OCI-LY7 (cell line): ENCODE measurements at places on chromosomes 7 and 10.
A peak's percentile ranks its signal among the peaks of the same experiment; 100 is the strongest.

DNA sequence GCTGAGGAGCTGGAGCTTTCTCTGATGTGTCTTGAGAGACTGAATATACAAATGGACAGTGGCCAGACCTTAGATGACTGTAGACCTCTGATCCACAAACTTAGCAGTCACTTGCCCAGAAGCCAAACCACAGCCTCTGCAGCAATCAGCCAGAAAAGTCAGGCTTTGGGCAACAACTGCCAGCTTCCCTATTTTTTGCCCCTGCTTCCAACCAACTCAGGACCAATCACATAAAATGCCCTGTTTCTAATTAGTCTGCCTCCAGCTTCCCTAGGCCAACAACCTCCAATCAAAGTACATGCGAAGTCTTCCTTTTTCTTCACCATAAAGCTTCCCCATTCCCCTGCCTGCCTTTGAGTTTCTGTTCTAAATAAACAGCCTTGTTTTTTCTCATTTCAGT, 37.8 kb upstream of the CACUL1 start:
- DNase-seq: no peak

DNA sequence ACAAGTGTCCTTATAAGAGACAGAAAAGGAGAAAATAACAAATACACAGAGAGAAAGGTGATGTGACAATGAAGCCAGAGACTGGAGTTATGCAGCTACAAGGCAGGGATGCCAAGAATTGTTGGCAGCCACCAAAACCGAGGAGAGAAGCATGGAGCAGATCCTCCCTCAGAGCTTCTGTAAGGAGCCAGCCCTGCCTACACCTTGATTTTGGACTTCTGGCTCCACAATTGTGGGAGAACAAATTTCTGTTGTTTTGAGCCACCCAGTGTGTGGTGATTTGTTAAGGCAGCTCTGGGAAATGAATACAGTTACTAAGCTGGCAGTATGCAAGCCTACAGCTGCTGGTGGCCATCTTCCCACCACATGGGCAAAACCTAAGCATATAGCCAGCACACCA, 163.6 kb downstream of the GRM8 start:
- DNase-seq: no peak

DNA sequence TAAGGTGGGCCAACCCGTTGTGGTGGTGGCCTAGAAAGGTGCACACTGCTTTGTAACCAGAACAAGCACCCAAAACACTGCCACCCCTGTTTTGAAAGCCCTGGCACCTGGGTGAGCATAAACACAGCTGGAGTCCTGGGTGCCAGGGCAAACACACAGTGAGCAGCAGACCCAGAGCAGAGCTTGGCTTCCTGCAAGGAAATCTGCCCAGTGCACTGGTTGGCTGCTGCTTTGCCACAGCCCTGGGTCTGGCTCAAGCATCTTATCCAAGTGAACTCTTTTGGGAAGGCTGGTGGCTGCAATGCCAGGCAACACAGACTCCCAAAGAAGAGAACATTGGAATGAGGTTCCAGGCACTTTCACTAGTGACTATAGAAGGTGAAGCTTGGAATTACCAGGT, 145.5 kb upstream of the PDE1C start:
- DNase-seq: no peak

DNA sequence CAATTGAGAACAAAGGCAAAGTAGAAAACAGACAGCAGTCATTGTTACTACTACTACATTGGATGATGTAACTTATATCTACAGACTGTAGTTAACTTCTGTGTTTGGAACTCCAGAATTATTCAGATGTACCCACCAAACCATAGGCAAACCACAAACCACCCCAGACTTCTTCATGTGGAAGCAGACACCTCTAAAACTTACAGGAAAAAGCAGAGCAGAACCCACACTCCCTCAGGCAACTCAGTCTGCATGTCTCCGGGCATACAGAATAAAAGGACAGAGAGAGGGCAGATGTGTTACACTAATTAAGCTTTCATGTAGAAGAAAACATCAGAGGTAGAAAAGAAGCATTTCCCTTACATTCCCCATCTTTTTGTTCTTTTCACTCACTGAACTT, 9.0 kb downstream of the LSM5 start:
- DNase-seq: no peak

GRCh38 chr7:31408140-31408729, 67.7 kb upstream of the NEUROD6 start:
- DNase-seq: no peak

- no peak for DNase-seq
Measured at GRCh38 chr7:42198974-42199668, 37.9 kb downstream of the GLI3 start.

DNA sequence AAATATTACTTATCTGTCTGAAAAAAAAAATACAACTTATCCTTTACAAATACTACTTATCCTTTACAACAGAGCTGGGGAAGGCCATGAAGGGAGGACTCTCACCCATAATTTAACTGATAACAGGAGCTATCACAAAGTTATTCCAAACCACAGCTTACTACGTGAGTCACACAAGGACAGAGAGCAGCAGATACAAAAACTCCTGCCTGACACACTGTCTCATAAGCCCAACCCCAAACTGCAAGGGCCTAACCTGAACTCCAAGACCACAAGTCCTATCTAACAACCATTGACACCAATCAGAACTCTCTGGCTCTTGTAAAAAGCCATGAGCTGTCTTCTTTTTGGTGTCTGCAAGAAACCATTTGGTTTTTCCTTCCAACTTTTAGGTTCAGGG, 28.5 kb upstream of the CXCL12 start:
- no peak for DNase-seq

DNA sequence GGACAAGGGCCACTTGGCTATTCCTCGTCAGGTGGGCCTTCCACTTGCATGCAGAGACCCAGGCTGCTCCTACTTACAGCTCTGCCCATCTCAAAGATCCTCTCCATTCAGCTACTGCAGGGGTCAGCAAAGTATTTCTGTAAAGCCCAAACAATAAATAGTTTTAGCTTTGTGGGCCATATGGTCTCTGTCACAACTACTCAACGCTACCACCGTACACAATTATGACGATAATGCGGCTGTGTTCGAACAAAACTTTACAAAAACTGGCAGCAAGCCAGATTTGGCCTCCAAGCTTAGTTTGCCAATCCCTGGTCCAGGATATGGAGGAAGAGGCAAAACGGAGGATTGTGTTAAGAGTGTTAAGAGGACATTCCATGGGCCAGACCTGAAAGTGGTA, 12.8 kb downstream of the RAB11FIP2 start:
- no peak for DNase-seq

DNA sequence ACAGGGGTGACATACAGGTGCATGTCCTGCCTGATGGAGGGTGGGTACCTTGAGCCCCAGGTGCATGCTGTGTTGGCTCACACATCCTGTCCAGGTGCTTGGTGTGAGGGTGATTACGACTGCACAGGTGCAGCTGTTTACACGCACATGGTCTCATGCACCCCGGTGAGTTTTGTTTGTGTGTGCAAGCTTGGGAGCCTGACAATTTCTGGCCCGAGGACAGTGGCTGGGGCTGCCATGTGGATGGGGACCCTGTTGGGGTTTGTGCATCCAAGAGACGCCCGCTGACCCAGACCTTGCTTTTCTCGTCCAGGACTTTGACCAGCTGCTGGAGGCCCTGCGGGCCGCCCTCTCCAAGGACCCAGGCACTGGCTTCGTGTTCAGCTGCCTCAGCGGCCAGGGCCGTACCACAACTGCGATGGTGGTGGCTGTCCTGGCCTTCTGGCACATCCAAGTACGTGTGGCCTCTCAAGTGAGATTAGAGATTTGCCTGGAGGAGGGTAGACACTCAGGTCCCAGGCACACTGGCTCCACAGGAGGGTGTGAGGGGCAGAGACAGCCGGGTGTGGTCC, 61.7 kb downstream of the PRF1 start:
- DNase-seq: peak; percentile 66

GRCh38 chr10:84365335-84365881, 37.0 kb downstream of the CCSER2 start:
- DNase-seq: no peak

- DNase-seq: no peak
Measured at GRCh38 chr10:97019213-97019844, 166.4 kb downstream of the SLIT1 start.

DNA sequence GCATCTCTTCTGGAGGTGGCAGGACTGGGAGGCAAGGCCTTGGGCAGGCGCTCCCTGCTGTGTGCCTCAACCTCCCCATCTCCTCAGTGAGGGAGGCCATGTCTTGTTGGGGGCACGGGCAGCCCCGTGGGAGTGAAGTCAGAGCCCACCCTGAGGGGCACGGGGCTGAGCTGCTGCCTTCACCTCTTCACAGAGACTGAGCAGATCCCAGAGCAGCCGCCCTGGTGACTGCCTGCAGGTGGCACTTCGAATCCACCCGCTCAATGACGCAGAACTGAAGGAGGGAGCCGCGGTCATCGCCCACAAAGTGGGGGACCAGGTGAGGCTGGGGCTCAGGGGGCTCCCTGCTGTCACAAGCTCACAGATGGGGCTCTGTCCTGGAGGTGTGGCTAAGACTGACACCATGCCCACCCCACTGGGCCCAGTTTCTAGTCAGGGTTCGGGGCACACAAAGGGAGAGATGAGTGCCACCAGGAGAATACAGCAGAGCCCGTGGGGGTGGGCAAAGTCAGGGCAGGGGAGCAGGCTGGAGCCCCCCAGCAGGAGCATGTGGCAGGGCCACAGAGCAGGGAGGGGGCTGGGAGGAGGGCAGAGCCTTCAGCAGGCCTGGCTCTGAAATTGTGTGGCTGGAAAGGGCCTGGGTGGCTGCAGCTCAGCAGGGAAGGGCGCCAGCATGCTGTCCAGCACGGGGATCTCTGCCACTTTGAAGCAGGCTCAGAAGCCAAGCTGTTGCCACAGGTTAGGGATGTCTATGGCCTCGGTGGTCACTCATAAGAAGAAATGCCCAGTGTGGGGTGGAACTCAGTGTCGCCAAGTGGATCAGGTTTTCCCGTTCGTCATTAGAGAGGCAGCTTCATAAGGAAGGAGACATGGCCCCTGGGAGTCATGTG, 18.8 kb upstream of the CHST12 start:
- no peak for DNase-seq

DNA sequence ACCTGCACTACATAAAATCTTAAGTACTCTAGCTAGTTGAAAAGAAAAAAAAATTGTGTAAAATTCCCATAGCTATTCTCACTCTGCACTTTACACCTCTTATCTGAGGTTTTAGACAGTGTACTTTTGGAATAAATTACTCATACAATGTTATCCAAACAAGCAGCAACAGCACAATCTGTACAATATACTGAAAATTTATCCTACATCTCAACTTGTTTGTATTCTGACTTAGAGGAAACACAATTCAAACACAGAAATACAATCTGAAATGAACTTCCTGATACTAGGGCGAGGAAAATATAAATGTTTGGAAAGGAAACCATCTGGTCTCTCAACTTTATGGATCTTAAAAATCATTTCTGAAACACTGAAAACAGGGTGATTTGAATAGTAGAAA, 381.7 kb downstream of the THSD7A start:
- no peak for DNase-seq

DNA sequence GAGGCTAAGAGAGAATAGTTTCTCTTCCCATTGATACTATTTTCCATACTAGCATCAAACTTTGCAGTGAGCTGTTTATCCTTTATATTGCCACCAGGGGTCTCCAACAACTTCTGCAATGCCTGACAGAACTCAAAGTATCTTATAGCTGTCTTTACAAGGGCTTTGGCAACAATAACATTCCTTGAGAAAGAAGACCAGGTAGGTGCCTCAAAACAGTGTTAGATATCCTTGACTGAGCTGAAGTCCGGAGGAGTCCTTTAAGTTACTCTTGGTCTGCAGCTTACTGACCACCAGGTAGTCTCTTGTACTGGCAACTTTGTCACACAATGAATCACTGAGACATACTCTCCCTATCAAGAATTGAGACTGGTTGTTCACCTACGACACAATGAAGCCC, 30.0 kb upstream of the TES start:
- DNase-seq: peak; percentile 35

DNA sequence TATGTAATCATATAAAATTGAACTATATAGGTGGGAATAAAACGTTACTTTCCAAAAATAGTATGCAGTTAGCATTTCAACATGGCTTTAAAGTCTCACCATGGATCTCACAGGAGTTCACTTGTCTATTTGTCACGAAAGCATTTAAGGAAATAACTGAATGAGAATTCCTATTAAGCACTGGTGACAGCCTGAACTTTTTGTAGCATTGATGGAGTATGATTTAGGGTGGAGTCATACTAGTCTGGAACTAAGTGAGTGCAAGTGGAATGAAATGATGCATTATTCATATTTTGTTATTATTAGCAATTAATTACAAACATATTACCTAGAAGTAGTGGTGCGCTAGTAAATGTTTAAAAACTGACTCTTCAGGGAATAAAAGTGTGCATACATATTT, 26.0 kb upstream of the HIBADH start:
- DNase-seq: no peak

DNA sequence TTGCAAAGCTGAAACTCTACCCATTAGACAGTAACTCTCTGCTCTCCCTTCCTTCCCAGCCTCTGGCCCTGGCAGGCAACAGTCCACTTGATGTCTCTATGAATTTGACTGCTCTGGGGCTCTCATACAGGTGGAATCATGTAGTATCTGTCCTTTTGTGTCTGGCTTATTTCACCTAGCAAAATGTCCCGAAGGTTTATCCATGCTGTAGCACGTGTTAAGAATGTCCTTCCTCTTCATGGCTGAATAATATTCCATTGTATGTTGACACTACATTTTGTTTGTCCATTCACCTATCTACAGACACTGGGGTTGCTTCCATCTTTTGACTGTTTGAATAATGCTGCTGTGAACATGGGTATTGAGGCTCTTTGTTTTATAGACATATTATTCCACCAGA, 128.9 kb downstream of the EGFR start:
- DNase-seq: no peak

GRCh38 chr7:150357270-150357669, 11.4 kb upstream of the REPIN1 start:
- no peak for DNase-seq

DNA sequence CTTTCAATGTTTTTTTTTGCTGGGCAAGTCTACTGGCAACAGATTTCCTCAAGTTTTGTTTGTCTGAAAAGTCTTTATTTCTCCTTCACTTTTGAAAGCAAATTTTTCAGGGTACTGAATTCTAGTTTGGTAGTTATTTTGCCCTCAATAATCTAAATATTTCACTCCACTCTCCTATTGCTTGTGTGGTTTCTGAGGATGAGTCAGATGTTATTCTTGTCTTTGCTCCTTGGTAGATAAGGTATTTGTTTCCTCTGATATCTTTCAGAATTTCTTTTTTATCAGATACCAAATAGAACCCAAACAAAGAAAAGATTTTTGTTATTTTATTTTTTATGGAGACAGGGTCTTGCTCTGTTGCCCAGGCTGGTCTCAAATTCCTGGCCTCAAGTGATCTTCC, 99.2 kb upstream of the MALRD1 start:
- no peak for DNase-seq

DNA sequence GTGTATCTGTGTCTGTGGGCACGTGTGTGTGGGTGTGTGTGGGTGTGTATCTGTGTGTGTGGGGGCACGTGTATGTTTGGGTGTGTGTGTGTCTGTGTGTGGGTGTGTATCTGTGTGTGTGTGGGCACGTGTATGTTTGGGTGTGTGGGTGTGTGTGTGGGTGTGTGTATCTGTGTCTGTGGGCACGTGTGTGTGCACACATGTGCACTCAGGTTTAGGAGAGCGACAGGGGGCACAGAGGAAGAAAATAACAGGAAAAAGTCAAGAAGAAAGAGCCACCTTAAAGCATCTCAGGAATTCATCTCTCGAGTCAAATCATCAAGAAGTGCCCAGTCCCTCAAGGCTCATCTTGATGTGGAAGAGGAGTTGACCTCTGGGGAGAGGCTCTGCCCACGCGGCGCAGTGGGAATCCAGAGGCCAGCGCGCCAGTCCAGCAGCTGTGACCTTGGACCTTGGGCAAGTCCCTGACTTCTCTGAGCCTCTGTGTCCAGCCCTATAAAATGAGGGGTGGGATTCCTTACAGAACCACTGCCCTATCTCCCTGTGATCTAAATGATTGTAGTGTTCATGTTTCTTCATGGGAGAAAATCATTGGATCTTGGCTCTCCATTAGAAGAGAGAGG, 147.8 kb downstream of the RGS10 start:
- DNase-seq: no peak
